Lower leg skin (tissue), 4 donors: ENCODE measurements at places on chromosomes 12 and 14.

DNA sequence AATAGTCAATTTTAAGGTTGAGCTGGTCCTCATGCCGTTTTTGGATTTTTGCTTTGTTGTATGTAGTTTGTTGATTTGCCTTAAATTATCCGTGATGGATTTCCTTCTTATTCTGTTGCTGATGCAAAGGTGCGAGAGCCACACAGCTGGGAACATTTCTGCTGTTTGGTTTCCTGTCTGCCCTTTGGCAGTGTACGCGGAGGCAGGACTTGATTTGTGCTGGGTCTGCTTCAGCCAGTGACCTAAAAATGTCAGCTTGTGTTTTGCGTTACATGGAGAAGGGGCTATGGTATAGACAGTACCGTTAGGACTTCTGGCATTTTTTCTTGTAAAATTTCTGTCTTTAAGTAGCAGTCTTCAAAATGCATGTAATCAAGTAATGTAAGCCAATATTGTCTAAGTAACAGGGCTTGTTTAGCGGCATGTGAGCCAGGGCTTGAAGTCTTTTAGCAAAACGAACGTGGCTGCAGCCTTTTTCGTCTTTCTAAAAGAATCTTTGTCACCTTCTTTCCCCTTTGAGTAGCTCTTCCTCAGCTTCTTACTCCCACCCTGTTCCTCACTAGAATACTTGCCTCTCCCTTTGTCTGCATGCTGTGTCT lies 18.2 kb upstream of the RD3L start:
- DNase-seq: no peak

GRCh38 chr12:47356129-47356700 lies 276.5 kb upstream of the AMIGO2 start:
- peak; percentile 20 for DNase-seq

DNA sequence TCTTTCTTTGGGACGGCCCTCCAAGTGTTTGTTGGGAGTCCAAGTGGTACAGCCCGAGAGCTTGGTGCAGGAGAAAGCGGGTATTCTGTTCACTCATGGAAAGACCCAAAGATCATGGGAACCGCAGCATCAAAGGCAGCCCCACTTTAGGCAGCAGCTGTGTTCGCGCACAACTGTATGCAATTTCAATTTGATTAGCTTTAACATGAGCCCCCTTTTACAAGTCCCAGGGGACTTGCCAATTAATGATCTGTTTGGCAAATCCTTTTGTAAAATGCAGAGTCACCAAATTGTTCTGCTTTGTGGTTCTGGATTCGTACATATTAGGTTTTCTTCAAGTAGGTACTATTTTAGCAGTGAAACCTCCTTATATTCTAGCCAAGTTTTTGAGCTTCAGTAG lies 217.7 kb downstream of the AACS start:
- DNase-seq: no peak

DNA sequence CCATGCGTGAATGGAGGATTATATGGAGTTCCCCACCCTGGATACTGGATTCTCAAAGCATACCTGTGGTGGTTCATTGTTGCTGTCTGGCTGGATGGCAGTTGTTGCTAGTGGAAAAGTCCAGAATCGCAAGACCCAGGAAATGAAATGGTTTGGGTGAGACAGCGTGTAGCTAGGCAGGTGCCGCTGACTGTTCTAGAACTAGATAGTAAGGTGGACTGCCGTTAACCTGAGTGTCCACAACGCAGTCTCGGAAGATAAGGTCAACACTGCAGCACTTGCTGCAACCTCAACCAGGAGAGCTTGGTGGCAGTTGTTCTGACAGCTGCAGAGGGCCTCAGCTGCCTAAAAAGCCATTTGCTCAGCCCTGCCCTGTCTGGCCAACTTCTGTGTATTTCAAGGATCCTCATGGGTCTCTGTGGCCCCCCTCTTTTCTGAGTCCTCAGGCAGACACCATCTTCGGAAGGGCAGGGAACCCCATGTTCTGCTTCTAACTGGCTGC lies 15.5 kb upstream of the IRF2BPL start:
- no peak for DNase-seq

DNA sequence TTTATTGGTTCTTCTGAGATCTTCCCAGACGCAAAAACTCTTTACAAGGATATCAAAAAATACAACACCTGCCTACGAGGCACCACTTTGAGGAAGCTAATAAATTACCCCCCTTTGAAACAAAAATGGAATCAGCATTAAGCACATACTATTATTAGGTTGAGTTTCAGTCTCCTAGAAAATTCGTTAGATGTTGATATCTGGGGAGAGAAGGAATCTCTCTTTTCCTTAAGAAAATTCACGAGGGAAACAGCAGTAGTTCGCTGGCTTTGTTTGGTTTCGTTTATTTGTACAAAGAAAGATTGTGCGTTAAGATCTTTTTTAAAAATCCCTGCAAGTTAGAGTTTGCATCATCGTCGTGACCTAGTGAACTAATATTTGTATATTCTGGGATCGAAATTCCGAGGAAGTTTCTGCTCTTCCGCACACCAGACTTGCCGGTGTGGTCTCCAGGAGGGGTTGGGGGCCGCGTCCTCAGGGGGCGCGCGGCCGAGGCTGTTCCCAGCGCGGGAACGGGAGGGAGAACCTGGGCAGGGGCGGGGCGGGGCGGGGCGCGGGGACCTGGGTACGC lies 12.1 kb downstream of the NKX2-1 start:
- DNase-seq: no peak

GRCh38 chr12:49334681-49335080 lies 2.3 kb downstream of the C1QL4 start:
- no peak for DNase-seq

DNA sequence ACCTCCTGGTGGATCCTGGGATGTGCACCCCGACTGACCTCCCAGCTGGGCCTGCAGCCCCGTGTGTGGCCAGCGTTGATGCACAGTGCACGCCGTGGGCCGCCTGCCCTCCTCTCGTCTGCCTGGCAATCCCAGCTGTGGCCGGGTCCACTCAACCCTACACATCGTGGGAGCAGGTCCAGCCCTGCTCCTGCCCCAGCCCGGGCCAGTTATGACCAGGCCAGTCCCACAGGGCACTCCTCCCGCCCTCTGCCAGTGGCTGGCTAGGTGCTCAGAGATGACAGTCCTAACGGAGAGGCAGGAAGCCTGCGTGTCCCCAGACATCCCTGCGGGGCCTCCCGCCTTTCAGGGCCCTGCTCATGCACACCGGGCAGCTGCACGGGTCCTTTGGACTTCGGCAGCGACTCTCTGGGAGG lies 10.8 kb downstream of the GALNT9 start:
- no peak for DNase-seq

GRCh38 chr12:19018302-19018970 lies 111.1 kb upstream of the PLEKHA5 start:
- no peak for DNase-seq

- no peak for DNase-seq
Measured at GRCh38 chr12:111467092-111467856, 61.6 kb downstream of the SH2B3 start.

- DNase-seq: no peak
Measured at GRCh38 chr12:75390156-75390898, 562 bp upstream of the GLIPR1L2 start.

DNA sequence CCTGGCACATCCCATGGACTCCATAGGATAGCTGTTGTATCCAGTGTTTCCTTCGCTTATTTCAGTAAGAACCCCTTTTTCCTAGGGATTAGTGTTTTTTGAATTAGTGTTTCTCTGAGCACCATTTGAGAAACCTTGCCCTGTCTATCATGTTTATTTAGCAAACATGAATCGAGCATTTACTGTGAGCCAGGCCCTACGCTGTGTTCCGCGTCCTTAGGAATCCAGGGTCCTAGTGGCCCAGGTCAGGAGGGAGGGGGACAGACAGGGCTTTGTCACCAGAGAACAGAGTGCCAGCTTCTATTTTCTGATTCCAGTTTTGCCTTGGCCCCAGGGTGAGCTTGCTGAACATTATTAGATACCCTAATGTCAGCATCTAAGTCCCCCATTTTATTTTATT lies 2.5 kb downstream of the TEAD4 start:
- no peak for DNase-seq

DNA sequence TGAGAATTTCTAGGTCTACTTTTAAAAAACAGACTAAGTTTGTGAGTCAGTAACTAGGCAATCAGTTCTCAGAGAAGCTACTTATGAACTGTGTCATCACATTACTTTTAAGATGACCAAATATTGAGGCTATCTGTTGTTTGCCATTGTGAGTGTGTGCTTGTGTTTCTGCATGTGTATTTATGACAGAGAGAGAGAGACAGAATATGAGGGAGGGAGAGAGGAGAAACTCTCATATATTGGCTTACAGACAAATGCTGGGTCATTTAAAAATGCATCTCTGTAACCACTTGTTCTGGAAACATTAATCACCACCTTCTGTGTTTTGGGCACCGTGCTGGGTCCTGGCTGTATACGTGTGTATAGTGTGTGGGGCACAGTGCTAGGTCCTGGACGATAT lies 161.5 kb upstream of the FRMD6 start:
- no peak for DNase-seq

GRCh38 chr14:26427097-26427496 lies 170.7 kb downstream of the NOVA1 start:
- DNase-seq: no peak

GRCh38 chr12:110281549-110282299 lies 677 bp downstream of the ATP2A2 start:
- DNase-seq: peak; percentile 33

- no peak for DNase-seq
Measured at GRCh38 chr12:56581418-56582145, 48.5 kb downstream of the BAZ2A start.

- no peak for DNase-seq
Measured at GRCh38 chr12:106425061-106425702, 67.6 kb downstream of the POLR3B start.

- DNase-seq: peak; percentile 75
Measured at GRCh38 chr14:90491911-90492531, 95.2 kb downstream of the CALM1 start.

- no peak for DNase-seq
Measured at GRCh38 chr12:94596596-94596995, 53.8 kb downstream of the TMCC3 start.

DNA sequence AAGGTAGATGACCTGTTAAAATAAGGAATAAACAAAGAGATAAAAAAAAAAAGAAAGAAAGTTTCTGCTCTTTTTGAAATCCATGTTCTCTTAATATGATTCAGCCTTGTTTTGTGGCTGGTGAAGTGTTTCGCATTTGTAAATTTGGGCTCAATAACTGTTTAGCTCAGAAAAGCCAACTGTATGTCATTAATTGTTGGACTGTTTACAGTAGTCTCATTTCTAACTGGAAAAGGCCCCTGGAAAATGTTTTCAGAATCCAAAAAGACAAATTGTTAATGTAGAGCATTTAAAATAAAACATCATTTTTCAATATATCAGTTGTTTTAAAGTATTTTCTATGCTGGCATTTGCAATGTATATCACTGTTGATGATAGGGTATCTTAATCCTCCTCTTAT lies 47.4 kb upstream of the DYRK2 start:
- no peak for DNase-seq

- peak; percentile 41 for DNase-seq
Measured at GRCh38 chr12:115916910-115917668, 360.4 kb downstream of the MED13L start.

- no peak for DNase-seq
Measured at GRCh38 chr12:10170216-10170615, 1.7 kb downstream of the OLR1 start.

DNA sequence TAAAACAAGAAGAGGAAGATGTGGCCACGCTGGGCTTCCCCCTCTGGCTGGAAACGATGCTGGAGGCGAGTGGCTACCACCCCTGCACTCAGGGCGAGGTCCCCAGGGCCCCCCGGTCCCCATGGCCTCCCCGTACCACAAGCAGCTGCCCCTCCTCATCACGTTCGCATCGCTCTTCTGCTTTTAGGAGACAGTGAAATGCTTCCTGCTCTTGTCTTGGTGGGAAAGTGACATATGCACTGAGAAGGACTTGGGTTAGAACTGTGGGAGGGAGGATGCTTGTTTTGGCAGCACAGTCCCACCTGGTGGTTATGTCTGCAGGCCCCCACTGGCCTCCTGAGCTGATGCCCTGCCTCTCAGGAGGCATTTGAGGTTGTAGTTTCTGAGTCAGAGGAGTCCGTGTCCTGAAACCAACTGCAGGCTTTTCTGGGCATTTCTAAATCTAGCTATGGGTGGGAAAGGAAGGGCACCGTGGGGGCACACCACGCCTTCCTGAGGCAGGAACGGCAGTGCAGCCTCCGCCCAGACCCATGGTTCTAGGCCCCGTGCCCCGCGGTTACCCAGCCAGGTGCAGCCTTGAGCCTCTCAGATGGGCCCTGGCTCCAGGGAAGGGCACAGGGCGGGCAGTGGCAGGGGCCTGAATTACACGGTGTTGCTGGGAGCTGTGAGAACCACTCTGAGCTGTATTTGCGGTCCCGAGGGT lies 139.3 kb downstream of the ADGRD1 start:
- DNase-seq: no peak

DNA sequence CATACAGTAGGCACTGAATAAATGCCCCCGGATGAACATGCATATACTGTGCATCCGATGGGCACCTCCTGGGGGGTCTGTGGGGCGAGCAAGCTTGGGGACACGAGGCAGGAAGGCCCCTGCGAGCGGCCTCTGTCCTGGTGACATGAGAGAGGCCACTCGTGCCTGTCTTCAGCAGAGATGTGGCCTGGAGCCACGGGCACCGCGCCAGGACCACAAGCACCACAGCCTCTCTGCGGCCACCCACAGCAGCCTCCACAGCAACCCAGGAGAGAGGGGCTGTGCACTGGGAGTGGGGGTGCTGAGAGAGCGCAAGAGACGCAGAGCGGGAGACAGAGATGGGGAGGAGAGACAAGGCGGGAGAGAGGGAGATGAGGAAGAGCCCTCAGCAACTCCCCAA lies 118.5 kb downstream of the RFLNA start:
- DNase-seq: no peak

- no peak for DNase-seq
Measured at GRCh38 chr12:3453206-3453989, 37.6 kb upstream of the PRMT8 start.

- no peak for DNase-seq
Measured at GRCh38 chr14:33668066-33668465, 282.8 kb downstream of the EGLN3 start.

DNA sequence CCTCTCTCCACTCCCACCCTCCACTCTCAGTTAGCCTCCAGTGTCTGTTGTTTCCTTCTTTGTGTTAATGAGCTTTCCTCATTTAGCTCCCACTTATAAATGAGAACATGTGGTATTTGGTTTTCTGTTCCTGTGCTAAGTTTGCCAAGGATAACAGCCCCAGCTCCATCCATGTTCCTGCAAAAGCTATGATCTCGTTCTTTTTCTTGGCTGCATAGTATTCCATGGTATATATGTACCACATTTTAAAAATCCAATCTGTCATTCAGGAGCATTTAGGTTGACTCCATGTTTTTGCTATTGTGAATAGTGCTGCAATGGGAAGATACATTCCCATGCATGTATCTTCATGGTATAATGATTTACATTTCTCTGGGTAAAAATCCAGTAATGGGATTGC lies 2.8 kb upstream of the WASHC4 start:
- no peak for DNase-seq

DNA sequence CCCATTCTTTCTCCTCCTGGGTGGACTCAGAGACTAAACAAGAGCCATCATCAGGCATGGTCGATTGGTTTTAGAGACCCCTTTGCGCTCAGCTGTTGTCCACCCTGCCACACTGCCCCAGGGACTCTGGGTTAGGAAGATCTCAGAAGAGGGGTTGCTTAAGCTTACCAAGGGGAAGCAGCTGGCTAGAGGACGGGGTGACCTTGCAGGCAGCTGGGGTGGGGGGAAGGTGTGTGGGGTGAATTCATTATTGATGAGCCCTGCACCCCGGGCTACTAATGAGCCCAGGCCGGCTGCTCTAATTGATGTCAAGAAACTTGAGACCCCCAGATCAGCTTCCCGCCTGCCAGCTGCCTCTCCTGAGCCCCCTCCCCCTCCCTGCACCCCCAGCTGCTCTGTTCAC lies 8.7 kb upstream of the ZNF385A start:
- no peak for DNase-seq
